ENCODE measurements at places on chromosomes 16 and 17.

DNA sequence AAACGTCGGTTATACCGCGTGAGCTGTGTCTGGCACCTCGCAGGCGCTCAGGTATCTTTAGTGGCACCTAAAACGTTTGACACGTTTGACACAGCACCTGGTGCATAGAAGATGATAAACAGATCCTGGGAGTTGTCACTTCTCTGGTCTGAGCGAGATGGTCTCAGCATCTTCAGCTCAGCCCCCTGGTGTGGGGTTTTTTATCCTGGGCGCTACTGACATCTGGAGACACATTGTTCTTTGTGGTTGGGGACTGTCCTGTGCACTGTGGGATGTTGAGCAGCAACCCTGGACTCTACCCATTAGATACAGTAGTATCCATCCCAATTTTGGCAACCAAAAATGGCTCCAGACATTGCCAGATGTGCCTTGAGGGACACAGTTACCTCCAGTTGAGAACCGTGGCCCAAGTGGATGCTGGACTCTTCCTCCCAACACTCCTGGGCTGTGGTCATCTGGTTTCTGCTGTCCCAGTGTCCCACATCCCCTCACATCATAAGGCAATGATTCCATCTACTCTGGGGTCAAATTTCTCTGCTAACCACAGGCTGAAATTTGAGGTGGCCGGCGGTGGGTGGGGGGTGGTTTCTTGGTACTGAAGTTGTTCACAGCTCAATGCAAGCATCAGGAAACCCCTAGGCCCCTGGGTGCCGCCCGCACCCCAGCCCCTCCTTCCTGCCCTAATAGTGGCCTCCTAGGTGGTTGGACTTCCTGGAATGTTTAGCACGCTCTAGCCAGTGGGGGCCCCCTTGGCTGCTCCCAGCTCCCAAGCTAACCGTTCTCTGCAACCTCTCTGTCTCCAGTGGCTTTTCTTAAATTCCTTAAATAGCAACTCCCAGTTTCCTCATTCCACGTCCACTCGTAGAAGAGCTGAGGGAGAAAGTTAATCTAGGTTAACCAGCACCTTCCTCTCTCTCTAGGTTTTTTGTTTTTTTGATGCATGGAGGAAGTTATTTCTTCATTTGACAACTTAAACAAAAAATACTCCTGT lies 124.8 kb downstream of the ABCC1 start:
- DNase-seq, result no peak

GRCh38 chr16:85935391-85935973 lies 36.5 kb downstream of the IRF8 start:
- no peak for DNase-seq

DNA sequence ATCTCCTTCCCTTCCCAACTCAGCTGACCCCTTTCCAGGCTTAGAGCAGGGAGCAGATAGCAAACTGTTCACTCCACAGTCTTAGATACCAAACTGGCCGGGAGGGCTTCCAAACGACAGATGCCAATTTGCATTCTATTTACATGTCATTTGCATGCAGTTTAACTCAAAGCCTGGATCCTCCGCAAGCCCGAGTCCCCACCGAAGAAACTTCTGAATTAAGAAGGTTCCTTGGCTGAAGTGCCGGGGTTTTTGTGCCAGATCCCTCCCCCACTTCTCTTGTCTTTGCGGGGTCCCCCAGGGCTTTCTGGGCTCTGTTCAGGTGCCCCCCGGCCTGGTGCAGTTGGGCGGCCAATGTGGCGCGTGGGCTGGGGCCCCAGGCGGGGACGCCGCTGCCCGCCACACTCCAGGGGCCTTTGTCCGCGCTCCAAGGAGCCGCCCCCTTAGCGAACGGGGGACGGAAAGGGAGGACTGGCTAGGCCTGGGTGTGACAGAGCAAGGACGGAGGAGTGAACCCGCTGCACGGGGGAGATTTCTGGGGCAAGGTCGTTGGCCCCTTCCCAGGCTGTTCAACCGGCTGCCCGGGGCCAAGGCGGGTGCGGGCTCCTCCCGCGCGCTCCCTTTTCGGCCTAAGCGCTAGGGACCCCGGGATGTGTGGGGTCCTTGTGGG lies 1.2 kb downstream of the GPRC5B start:
- DNase-seq, result peak; percentile 52

DNA sequence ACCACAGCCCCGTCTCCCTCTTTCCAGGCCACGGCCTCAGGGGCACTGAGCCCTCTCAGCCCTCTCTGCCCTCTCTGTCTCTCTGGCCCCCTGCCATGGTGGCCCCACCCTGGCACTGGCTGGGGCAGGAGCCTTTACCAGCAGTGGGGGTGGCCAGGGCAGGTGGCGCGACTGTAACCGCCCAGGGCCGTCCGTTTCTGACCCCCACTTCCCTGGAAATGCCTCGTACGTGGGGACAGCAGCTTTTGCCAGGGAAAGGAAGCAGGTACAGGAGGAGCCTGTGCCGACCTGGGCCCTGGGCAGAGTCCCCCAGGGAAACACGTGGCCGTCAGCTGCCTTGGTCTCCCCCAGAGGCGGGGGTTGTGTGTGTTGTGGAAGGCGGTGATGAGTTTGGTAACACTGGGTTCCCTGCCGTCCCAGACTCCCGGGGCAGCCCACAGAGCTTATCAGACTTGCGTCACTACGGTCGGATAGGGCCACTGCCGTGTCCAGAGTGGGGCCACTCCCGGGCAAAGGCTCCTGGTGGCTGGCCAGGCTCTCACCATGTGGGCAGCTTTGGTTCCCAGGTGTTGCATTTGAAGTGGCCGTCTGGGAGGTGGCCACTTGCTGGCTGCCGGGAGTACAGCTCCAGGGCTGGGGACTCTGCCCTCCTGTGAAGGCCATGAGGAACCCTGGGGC lies 249.3 kb upstream of the CIBAR2 start:
- DNase-seq, result no peak

GRCh38 chr17:29190039-29190438 lies 9.8 kb upstream of the MYO18A start:
- DNase-seq, result no peak

DNA sequence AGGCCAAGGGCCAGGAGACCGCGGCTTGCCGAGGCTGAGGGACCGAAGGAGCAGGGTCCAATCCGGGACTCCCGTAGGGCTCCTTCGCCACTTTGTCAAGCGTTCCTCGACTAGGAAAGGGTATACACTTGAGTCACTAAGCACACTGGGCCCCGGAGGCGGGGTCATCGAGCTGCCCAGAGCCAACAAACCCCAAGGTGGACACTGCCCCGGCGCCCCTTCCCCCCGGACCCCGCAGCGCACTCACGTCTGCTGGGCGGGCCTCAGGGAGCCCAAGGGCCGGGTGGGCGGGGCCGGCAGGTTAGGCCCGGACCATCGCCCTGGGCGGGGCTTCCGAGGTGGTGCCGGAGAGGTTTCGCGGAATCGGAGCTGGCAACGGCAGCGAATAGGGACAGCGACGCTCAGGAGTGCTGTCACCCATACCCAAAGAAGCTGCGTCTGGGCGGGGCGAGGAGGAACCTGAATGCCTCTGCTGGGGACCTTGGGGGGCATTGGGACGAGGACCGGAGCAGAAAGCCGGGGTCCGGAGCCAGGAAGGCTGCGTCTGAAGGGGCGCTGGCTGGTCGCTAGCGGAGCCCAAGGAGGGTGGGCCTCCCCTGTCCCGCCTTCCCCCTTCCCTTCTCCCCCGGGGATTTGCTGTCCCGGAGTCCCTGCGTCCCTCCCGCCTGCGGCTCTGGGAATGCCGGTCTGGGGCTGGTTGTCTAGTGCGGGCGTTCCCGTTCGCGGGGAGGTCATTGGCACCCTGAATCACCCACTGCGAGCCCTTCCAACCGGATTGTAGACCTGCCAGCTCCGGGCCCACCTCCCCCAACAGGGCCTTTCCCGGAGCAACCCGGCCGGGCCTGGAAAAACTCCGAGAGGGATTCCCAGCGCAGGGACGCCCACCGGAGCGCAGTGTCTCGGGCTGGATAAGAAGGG lies 118.2 kb upstream of the SMURF2 start:
- DNase-seq, result no peak

DNA sequence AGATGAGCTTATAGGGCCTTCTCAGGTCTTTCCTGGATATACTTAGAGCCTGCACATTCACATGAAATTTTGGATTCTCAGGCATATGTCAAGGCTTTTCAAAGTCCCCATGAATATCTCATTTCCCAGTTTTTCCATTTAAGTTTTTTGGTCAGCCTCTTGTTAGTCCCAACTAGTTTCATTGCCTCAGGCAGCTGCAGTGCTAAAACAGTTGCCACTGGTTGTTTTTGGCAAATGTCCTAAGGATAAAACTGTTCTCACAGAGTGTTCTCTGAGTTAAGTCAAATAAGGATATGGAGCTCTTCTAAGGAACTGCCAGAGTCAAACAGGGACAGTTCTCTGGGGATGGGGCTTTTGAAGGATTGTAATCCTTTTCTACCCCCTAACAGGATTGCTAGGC lies 39.9 kb upstream of the ABCC11 start:
- no peak for DNase-seq

DNA sequence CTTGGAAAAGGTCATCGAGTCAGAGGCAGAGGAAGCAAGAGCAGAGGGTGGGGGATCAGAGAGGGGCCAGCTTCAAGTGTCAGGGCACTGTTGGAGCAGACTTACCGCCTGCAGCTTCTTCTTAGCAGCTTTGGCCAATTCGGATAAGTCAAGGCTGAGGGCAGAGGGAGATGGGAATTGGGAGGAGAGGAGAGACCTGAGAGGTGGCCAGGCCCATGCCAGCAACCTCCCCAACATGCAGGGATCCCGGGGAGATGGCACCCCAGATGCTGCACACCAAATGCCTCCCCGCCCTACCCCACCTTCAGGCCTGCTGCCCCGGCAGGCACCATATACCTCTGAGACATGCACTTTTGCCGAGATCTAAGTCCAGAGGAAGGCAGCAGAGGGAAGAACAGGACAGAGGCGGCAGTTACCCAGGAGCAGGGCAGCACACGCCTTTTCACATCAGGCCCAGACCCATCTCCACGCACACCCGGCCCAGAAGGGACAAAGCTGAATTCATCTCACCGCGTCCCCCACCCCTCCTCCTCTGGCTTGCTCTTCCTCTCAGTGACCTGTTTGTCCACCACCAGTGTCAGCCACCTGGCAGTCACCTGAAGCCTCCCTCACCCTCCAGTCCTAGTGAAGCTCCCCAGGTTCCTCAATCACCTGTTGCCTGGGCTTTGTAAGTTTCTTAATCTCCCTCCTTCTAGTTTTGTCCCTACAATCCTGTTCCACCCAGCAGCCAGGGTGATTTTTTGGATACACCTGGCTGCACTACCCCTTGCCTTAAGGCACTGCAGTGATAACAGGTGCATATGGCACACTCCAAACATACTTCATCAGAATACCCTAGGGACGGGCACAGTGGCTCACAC lies 10.4 kb downstream of the TP53I13 start:
- no peak for DNase-seq

DNA sequence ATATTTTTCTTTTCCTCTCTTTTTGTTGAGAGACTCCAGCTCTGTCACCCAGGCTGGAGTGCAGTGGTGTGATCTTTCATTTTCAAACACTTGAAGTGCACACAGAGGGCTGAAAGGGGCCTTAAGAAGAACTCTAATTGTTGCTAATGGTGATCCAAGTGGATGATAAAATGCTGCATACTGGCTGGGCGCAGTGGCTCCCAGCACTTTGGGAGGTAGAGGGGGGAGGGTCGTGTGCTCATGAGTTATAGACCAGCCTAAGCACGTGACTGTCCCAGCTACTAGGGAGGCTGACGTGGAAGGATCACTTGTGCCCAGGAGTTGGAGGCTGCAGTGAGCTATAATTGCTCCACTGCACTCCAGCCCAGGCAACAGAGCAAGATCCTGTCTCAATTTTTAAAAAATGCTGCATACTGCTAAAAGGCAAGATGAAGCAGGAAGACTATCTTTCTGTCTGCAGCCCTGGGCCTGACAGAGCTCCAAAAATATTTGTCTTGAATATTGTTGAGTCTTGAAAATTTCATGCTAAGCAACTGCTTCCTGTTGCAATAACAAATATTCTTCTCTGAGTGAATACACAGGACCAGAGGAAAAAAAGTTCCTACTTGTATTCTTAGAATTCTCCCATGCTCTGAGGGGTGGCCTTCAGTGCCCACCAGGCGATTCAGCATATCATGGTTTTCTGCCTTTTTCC lies 63.7 kb upstream of the AKTIP start:
- no peak for DNase-seq

GRCh38 chr17:41614098-41614497 lies 1.5 kb upstream of the KRT16 start:
- no peak for DNase-seq

GRCh38 chr17:8841844-8842243 lies 25.6 kb downstream of the PIK3R6 start:
- DNase-seq, result no peak

DNA sequence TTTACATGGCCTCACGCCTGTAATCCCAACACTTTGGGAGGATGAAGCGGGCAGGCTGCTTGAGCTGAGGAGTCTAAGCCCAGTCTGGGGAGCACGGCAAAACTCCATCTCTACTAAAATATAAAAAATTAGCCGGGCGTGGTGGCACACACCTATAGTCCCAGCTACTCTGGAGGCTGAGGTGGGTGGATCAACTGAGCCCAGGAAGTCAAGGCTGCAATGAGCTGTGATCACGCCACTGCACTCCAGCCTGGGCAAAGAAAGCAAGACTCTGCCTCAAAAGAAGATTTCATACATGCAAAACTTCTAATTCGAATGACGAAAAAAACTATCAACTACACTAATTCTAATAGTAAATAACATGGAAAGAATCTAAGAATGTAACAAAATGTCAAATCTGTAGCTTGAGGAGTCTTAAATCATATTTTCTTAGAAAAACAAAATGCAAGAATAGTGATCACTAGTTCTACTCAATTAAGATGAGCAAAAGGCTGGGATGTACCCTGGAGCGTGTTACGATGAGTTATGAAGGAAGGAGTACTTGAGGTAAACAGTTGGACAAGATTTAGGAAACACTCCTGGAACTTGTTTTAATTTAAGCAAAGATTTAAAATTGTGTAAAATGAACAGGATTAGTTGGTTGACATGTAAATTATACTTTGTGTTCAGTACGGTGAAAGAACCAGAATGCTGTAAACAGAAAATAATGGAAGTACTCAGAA lies 20.7 kb downstream of the YWHAE start:
- no peak for DNase-seq

- DNase-seq, result peak; percentile 41
Measured at GRCh38 chr17:74361230-74362068, at the start of gene BTBD17. Gene BTBD17 (minus strand): TSS chr17:74361868. CDS start chr17:74361819, 49 bp downstream.

GRCh38 chr17:163514-164098 lies 17.8 kb downstream of the DOC2B start:
- no peak for DNase-seq

DNA sequence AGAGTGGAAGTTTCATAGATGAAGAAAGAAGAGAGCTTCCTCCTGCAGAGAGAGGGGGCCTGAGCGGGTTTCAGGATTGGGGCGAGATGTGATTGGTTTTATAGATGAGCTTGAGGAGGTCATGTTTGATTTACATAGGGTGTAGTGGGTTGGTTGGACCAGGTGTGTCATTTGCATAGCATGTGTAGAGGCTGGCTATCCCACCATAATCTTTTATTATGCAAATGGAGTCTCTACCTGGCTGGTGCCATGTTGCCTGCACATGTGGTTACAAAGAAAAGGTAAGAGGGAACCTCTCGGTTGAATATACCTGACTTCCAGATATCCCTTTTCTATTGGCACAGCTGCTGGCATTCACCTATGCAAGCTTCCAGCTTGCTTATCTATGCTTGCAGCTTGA lies 228.1 kb downstream of the BCAS3 start:
- DNase-seq, result no peak

All from caudate nucleus (tissue), 63 donors.